ENCODE measurements at places on chromosomes 5 and 9. TPM values are rescaled to one million over a fixed set of nuclear protein-coding genes. Genes with fewer than 3 reads are reported as not detected.

STK10 gene
- 43.8 TPM for total RNA-seq

CBY3 gene
- not detected for total RNA-seq

PCDHGC3 gene
- 18.0 TPM for total RNA-seq

UBE2QL1 gene
- not detected for total RNA-seq

PCDHGA8 gene
- 0.15 TPM for total RNA-seq

MEIKIN gene
- total RNA-seq = not detected

DDX4 gene
- not detected for total RNA-seq

PRR16 gene
- total RNA-seq = not detected

CTXN3 gene
- total RNA-seq = not detected

SV2C gene
- not detected for total RNA-seq

ZNF474 gene
- total RNA-seq = not detected

PCDHGA5 gene
- 0.53 TPM for total RNA-seq

SCGB3A2 gene
- not detected for total RNA-seq

AMBP gene
- total RNA-seq = not detected

ADGRD2 gene
- not detected for total RNA-seq

ZDHHC11B gene
- not detected for total RNA-seq

PCDHGA2 gene
- total RNA-seq = 0.79 TPM

FOXD4L6 gene
- total RNA-seq = not detected

BHMT2 gene
- 1.6 TPM for total RNA-seq

MEGF9 gene
- total RNA-seq = 5.8 TPM
